8988T (cell line): ENCODE measurements at places on chromosomes 12 and 14.

DNA sequence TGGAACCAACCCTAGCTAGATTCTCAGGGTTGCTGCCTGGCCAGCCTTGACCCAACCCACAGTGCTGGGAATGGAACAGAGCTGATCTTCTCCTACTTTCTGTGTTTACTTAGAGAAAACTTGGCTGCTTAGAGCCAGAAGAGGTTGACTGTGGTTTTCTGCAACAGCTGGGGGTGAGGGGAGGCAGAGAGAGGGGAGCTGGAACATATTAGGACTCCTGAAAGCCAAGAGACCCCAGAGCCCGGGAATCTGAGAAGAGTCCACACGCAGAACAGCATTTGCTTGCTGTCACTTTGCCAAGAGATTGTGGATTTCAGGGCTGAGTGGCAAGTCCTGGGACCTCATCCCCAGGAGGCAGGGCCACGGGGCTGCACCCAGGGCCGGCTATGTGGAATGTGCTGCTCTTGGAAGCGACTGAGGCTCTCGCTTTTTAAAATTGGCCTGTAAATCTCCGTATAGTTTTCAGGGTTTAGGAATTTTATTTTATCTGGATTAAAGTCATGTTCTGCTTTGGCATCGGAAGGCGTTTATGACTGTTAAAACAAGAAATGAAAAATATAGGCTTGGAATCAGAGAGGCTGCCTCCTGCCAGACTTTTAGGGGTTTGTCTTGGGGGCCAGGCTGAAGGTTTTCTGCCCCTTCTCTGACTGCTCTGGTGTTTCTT lies 22.3 kb upstream of the MED13L start:
- no peak for DNase-seq

GRCh38 chr12:38744041-38744440 lies 161.3 kb downstream of the CPNE8 start:
- no peak for DNase-seq

GRCh38 chr12:79191391-79191790 lies 326.8 kb downstream of the SYT1 start:
- DNase-seq, result no peak

DNA sequence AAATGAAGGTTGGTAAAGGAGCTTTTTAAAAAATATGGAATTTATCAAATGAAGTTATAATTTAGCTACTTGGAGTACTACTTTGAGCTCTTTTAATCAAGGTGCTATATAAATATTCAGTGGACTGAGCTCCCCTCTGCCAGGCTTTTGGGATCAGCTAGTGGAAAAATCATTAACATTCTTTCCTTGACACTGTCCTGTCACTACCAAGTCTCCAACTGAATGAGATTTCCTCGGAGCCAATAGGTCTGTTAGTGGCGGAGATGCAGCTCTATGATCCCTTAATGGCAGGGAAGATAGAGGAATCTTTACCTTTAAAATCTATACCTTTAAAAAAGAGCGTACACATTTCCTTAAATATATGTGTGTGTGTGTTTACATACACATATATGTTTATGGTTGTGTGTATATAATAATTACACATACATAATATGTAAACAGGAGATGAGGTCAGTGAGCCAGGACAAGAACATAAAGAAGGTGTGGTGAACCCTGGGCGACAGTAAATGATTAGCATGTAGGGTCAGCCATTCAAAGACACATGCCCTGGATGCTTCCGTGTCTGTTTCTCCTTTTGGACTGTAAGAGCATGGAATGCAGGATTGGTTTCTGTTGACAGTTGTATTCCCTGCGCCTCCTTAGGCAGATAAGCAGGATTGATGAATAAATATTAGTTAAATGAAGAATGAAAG lies 47.7 kb upstream of the ATP2A2 start:
- DNase-seq, result no peak

DNA sequence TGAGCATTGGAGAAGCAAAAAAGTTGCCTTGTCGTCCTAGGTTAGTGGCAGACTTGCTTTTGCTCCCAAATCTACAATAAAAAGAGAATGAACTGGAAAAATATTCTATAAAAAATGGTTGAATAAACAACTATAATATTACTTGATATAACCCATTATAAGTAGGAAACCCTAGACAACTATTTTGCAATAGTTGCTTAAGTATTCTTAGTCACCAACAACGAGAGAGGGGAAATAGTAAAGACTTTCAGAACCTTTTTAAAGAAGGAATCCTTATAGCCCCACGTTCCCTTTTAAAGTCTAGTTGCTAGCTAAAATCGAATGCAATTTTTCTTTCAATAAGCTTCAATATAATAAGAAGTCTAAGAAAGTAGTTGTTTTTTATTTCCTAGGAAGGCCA lies 17.5 kb downstream of the AQP6 start:
- DNase-seq, result no peak

DNA sequence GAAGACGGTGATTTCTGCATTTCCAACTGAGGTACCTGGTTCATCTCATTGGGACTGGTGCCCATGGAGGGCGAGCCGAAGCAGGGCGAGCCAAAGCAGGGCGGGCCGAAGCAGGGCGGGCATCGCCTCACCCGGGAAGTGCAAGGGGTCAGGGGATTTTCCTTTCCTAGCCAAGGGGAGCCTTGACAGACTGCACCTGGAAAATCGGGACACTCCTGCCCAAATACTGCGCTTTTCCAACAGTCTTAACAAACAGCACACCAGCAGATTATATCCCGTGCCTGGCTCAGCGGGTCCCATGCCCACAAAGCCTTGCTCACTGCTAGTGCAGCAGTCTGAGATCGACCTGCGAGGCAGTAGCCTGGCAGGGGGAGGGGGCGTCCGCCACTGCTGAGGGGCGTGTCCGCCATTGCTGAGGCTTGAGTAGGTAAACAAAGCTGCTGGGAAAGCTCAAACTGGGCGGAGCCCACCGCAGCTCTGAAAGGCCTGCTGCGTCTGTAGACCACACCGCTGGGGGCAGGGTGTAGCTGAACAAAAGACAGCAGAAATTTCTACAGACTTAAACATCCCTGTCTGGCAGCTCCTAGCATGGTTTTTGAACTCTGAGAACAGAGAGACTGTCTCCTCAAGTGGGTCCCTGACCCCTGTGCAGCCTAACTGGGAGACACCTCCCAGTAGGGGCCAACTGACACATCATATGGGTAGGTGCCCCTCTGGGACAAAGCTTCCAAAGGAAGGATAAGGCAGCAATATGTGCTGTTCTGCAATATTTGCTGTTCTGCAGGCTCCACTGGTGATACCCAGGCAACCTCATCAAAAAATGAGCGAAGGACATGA lies 77.2 kb downstream of the BAZ1A start:
- DNase-seq, result no peak

DNA sequence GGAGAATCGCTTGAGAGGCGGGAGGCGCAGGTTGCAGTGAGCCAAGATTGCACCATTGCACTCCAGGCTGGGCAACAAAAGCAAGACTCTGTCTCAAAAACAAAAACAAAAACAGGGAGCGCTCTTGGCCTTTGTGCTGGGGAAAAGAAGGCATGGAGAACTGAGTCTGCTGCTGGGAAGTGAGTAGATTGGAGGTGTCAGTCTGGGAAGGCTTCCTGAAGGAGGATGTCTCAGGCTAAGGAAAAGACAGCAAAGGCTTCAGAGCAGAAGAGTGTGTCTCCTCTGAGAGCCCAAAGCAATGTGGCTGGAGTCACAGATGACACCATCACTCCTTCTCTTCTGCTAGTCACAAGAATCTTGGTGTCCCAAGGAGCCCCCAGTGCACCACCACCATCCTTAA lies 21.0 kb upstream of the KRT18 start:
- no peak for DNase-seq

- no peak for DNase-seq
Observed at GRCh38 chr12:94418517-94418916, 41.1 kb downstream of the CEP83 start.

DNA sequence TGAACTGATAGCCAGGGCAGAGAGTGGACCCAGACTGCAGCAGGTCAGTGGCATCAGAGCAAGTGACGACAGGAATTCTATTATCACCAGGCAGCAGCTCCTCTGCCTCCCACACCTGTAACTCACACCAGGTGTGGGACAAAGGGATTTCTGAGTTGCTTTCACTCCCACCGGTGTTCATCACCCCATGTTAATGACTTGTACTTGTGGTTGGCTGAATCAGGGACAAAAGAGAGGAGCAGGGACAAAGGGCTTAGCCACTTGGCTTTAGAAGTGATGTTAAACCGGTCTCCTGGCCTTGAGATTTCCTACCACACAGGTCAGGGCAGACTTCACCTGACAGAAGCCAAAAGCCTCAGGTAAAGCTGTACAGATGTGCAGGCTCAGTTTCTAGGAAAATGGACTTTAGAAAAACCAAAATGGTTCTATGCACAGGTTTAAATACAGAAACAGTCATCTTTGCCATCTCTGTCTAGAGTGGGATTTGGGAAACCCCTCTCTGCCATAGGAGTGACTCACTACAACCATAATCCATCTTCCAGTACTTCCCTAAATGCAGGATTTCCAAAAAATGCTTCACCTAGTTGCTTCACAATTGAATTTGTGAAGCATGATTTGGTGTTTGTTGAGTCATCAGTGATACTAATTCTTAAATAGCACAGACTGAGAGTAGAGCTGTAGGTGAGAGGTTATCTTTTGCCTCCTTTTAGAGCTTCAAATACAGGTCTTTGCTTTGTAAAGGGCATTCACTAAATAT lies 158.5 kb downstream of the PRKCH start:
- DNase-seq, result no peak

DNA sequence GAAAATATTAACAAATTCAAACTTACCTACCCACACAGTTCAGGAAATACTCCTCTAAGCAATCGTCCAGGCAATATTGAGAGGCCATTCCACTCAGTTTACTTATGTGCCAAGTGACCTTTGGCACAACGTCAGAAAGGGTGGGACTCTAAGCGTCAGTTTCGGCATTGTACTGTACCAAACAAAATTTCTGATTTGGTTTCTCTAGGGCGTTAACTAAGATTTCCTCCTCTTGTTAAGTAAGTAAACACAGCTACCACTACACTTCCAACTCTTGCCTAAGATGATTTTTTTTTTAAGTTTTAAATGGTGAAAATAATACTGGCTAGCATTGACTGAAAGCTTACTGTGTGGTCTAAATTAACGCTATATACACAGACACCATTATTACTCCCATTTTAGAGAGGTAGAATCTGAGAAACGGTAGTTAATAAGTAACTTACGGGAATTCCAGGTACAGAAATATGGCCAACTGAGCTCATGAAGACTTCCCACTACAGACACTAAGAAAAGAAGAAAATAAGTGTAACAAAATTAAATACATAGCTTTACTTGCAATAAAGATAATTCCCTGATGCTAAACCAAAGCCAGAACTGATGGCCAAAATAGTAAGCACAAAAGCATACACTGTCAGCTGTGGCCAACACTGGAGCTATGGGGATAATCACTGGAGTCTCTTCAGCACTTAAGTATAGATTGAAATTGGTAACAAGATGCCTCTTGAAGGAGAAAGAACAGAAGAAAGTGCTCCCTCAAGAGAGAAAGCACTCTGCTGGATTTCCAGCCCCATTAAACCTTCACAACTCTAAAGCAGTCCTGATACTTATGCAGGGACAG lies 76.1 kb downstream of the EPS8 start:
- no peak for DNase-seq

- no peak for DNase-seq
Observed at GRCh38 chr14:85057221-85057620, 472.7 kb upstream of the FLRT2 start.

GRCh38 chr12:101855364-101855884 lies 22.0 kb upstream of the DRAM1 start:
- no peak for DNase-seq

- DNase-seq, result no peak
Observed at GRCh38 chr12:124586756-124587155, 19.3 kb upstream of the NCOR2 start.

GRCh38 chr12:124028555-124028925 lies 55.5 kb downstream of the ZNF664 start:
- no peak for DNase-seq

GRCh38 chr14:79643132-79643531 lies 568.2 kb downstream of the DIO2 start:
- no peak for DNase-seq

- DNase-seq, result no peak
Observed at GRCh38 chr14:88299865-88300530, 23.1 kb downstream of the KCNK10 start.

- DNase-seq, result no peak
Observed at GRCh38 chr14:84442521-84442920, 1087.4 kb upstream of the FLRT2 start.

DNA sequence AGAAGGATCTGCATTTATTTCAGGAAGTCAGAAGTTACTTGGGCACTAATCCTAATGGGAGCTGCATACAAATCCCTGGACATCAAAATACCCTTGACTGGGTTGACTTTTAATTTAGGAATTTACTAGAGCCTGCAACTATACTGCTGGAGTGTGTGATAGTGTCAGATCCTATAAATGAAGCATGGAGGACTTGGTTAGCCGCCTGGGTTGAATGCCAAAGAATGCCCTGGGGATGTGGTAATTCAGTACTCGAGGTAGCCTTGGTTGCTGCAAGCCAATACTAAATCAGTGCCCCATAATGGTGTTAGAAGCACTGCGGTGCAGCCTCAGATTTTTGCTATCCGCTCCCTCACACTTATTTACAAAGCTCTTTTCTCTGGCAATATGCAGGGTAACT lies 184.9 kb downstream of the CAPZA3 start:
- DNase-seq, result no peak

GRCh38 chr12:88750867-88751543 lies 170.7 kb upstream of the KITLG start:
- no peak for DNase-seq

DNA sequence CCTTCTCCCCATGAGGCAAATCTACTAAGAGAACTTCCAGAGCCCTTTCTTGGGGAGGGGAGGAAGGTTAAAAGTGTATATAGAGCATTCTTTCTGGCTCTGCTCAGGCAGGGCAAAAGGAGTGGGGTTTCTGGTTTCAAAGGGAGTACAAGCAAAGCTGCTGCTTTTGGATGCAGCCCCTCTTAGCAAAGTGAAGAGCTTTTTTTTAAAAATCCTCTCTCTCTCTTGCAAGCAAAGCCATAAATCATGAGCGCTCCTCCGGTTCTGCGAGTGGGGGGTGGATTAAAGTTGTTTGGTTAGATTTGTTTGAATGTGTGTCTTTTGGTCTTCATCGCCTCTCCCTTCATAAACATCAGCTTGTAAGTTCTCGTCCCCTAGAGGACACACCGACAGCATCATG lies 546.6 kb upstream of the TBX3 start:
- DNase-seq, result no peak

- no peak for DNase-seq
Observed at GRCh38 chr12:120399531-120399930, 30.6 kb upstream of the MSI1 start.

DNA sequence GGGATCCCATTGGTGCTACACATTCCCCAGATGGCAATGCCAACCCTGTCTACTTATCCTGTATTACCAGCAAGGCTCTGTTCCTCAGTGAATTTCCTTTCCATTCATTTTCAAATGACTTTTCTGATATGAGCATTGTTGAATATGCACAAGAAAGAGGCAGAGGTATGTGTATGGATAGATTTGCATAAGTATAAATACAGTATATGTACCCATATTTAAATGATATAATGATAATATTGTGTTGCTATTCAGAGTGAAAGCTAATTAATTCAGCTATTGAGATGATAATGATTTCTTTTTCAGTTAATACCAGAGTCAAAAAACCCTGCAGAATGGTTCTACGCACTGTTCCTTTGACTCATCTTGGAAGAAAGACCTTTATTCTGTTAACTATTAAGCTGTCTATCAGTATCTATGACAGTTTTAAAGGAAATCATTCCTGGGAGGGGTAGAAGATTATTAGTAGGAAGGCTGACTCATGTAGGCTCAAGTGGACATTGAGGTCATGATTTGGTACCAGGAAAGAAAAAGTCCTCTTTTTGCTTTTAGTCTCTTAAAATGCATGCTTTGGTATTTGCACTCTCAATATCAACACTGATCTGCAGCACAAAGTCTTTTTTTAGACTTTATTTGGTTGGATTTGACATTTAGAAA lies 44.9 kb upstream of the GAS2L3 start:
- no peak for DNase-seq

GRCh38 chr12:32284561-32284960 lies 114.8 kb upstream of the FGD4 start:
- DNase-seq, result no peak
